NCI-H524 (cell line): ENCODE measurements at places on chromosomes 1 and 21.

DNA sequence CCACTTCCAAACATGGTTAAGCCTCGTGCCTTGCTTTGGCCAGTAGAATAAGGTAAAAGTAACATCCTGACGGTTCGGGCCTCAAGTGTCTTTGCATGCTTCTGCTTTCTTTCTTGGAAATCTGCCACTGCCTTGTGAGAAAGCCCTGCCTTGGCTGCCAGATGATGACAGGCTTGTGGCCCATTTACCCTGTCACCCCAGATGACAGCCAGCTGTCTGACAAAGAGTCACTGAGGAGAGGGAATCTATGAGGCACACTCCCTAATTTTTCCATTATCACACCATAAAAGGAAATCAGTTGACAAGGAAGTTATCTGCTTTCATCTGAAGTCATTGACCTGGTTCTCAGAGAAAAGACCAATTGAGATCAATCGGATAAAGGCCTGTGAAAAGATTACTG lies 199.8 kb downstream of the USH2A start:
- DNase-seq = peak; percentile 56

DNA sequence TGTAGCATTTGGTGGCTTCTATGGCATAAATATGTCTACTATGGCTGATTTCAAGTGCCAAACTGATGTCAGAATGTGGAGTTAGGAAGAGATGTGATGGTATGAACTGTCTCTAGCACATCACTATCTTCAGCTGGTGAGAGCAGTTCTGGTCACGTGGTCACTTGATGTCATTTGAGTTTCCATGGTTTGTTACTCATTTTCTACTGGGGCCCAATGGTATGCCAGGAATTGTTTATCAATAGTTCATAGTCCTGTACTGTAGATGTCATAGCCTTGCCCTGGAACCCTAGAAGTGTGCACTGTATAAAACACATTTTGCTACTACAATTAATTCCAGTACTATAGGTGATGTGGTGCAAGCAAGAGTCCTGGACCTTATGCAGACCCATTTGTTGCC lies 153.7 kb downstream of the PDE4B start:
- DNase-seq = no peak

DNA sequence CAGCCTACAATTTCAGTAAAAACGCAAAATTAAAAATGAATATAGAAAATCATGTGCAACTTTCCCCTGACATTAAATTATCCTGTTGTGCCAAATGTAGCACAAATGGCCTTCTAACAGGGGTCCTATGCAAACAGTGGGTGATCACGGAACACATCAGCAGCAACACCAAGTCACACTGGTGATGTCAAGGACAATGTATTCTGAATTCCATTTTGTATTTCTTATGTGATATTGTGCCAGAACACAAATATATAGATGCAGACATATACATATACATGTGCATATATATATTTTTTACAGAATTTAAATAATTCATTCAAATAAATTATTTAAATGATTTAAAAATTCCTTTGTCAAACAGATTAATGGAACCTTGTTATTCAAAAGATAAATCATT lies 8.6 kb upstream of the ADGRL2 start:
- DNase-seq = no peak

DNA sequence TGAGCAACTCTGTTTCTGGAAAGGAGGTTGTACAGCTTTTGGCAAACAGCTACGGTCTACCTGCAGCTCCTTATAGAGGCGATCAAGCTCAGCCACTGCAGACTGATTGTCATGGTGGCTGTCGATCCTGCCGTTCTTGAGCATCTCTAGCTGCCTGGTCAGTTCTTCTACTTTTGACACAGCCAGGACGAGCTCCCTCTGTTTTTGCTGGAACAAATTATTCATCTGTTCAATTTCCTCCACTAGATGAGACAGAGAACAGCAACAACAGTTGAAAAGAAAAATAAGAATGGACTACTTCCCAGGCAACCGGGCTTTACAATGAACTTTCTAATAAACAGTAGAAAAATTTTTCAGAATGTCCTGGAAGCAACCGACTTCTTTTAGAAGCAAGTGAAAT lies 42.5 kb downstream of the TP53BP2 start:
- DNase-seq = no peak

- DNase-seq = no peak
These were observed 292.2 kb downstream of the SMYD3 start for GRCh38 chr1:246214708-246215509.
